ENCODE measurements at places on chromosomes 16 and 17.
A peak's percentile ranks its signal among the peaks of the same experiment; 100 is the strongest.

DNA sequence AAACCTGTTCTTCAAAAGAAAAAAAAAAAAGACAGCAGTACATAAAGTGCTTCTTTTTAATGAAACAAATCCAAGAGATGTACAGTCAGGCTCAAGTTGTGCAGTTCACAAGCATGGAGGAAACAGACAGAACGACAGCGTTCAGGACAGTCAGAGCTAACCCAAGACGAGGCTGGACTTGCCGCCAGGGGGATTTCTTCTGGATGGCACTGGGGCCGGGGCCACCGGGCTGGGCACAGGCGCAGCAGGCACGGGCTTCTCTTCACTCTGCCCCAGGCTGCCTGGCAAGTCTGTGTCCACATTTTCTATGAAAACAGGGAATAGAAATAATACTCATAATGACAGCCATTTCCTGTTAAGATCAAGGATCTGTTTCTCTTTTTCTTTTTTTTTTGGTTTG, 4.4 kb upstream of the NT5C start:
- no peak for DNase-seq

- DNase-seq = no peak
These were observed 28.5 kb upstream of the CREBBP start for GRCh38 chr16:3908951-3909437.

GRCh38 chr16:49377196-49377755, 3.7 kb downstream of the C16orf78 start:
- DNase-seq = no peak

GRCh38 chr17:46726206-46726605, 92.3 kb downstream of the WNT3 start:
- no peak for DNase-seq

- no peak for DNase-seq
These were observed 4.6 kb downstream of the PLCD3 start for GRCh38 chr17:45127548-45128300.

- no peak for DNase-seq
These were observed 131.9 kb upstream of the ZFHX3 start for GRCh38 chr16:73179705-73180331.

GRCh38 chr16:48201515-48202201, 42.4 kb upstream of the LONP2 start:
- no peak for DNase-seq

- no peak for DNase-seq
These were observed 30.2 kb upstream of the MRPS23 start for GRCh38 chr17:57880086-57880456.

GRCh38 chr17:27989046-27989445, 53.4 kb upstream of the NLK start:
- no peak for DNase-seq

GRCh38 chr17:43409131-43409530, 10.3 kb downstream of the ARL4D start:
- DNase-seq = no peak

- peak; percentile 78 for DNase-seq
These were observed 137.9 kb downstream of the CDH11 start for GRCh38 chr16:64983963-64984362.

- no peak for DNase-seq
These were observed 12.9 kb upstream of the CACNG4 start for GRCh38 chr17:66951605-66951953.

DNA sequence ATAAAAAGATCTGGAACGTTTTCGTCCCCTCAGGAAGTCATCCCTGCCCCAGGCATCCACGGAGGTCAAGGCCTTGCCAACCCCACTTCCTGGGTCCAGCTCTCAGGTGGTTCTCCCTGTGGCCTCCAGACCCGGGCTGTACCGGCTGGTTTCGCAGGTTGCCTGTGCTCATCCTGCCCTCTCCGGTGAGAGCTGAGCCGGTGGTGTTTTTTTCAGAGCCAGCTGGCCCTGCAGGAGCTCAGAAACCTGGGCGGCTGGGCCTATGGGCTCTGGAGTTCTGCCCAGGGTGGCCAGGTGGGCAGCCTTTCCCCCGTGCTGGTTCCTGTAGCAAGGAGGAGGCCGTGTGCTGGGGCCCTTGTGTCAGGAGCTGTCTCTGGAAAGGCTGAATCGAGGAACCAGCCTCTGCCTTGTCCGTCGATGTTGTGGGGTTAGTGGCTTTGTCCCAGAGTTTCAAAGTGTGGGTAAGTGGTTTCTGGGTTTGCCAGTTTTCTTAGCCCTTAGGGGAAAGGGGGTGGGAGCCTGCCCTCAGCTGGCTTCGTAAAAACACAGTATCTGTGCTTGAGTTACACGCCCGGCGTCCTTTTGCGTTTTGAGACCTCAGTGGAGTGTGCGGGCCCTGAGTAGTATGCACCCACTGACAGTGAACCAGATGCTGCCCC, 23.6 kb downstream of the C16orf90 start:
- DNase-seq = no peak

- DNase-seq = no peak
These were observed 928 bp downstream of the HBA1 start for GRCh38 chr16:177394-177822.

GRCh38 chr17:82151106-82151957, 53.3 kb upstream of the FASN start:
- DNase-seq = no peak

DNA sequence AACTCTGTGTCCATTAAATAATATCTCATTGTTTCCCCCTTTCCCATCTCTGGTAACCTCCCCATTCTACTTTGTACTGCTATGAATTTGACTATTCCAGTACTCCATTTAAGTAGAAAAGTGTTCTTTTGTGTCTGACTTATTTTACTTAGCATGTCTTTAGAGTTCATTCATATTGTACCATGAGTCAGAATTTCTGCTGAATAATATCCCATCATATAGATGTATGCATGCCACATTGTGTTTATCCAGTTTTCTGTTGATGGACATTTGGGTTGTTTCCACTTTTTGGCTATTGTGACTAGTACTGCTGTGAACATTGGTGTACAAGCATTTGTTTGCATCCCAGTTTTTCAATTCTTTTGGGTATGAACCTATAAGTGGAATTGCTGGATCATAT, 6.0 kb downstream of the PPM1D start:
- DNase-seq = no peak

- peak; percentile 23 for DNase-seq
These were observed 563 bp downstream of the ZNF771 start for GRCh38 chr16:30407804-30408534.

GRCh38 chr16:27515874-27516353, 33.8 kb downstream of the GTF3C1 start:
- peak; percentile 15 for DNase-seq

DNA sequence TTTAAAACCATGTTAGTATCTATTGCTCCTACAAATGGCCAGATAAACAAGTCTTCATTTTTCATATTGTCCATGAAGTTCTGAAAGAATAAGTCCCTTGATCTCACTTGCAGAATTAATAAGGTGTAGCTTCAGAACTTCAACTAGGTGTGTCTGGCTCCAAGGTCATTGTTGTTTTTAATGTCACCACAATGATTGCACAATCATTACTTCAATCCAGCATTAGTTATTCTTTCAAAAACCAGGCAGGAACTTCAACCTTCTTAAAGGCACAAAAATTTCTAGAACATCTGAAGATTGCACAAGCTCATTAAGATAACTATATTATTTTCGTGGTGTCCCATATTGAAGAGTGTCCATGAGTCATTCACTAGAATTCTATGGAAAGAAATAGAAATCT, 1386.4 kb downstream of the CDH11 start:
- no peak for DNase-seq

DNA sequence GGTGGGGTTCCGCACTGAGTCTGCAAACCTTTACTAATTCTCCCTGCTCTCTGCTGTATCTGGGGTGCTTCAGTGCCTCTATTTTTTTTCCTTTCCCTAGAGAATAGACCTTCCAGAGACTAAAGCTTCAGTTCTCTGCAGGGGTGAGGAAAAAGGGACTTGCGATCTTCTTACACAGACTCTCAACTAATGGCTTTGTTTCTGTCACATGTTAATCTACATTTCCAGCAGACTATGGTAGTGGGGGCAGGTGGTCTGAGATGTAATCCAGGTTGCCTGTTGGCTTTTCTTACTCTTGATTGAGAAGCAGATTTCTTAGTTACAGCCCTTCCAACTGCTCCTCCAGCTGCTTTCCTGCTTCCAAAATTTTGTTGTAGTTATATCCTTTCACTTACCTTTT, 229.0 kb upstream of the NLRP1 start:
- no peak for DNase-seq

GRCh38 chr17:17824119-17824782, 12.5 kb downstream of the SREBF1 start:
- no peak for DNase-seq

- no peak for DNase-seq
These were observed 207.0 kb upstream of the CACNG3 start for GRCh38 chr16:24049113-24049512.

- no peak for DNase-seq
These were observed 158.4 kb upstream of the IRX3 start for GRCh38 chr16:54444851-54445458.

DNA sequence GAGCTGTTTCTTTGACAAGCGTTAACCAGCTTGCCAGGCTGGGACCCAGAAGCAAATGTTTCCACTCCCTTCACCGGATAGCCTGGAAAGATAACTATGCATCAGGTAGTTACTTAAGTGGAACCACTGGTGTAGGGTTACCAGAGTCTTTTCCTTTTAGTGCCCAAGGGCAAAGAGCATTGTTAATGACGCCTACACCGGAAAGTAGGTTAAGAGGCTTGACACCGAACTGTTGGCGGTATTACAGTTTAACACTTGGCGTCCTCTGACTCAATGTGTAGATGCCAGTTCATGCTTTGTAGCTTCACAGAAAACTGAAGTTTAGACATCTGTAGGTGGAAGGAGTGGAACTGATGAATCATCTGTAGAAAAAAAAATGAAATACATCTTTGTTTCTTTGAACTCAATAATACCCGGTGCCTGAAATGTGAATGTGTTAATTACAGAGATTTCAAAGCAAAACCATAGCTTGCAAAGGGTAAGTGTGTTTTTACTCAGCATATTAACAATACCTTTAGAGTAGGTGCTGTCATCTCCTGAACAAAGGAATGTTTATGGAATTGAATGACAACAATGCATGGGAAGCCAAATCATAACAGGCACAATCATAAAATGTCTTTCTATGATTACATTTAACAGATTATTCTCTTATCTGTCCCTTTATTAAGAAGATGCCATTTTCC, 426.7 kb upstream of the SALL1 start:
- DNase-seq = no peak

DNA sequence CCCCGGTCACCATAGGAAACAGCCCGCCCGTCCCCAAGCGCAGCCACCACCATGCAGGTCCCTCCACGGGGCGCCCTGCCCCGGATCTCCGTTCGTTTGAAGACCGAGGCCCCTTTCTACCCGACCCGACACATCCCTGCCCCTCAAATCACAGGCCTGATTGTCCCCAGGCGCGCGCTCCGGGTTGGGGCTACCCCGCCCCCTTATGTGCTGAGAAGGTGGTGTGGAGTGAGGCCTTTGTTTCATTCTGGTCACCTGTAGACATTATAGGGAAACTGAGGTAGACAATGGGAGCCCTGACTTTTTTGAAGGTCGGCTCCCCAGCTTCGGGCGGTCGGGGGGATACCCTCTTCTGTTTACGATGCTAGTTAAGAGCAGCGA, 763 bp upstream of the ACTG1 start:
- peak; percentile 83 for DNase-seq

DNA sequence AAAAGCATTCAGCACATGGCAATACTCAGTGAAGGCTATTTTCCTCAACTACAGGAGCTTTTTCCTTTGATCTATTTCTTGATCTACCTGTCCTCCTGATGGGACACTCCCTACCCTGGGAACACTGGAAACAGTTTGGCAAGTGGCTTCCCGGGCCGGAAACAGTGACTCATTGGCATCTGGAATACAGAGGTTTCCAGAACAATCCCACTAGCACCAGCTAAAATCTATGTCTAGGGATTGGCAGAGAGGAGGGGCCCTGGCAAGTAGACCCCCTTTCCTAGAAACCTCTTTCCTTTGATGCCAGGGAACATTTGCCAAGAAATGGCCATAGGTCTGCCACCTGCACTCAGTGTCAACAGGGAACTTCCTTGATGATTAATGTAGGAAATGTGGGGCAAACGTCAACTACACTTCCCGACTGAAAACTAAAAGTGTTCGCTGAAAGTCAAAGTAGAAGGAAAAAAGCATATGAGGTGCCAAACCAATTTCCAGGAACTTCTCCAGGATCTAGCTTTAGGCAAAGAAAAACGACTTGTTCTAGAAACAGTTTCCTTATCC, 30.4 kb upstream of the FBXW10B start:
- peak; percentile 76 for DNase-seq

DNA sequence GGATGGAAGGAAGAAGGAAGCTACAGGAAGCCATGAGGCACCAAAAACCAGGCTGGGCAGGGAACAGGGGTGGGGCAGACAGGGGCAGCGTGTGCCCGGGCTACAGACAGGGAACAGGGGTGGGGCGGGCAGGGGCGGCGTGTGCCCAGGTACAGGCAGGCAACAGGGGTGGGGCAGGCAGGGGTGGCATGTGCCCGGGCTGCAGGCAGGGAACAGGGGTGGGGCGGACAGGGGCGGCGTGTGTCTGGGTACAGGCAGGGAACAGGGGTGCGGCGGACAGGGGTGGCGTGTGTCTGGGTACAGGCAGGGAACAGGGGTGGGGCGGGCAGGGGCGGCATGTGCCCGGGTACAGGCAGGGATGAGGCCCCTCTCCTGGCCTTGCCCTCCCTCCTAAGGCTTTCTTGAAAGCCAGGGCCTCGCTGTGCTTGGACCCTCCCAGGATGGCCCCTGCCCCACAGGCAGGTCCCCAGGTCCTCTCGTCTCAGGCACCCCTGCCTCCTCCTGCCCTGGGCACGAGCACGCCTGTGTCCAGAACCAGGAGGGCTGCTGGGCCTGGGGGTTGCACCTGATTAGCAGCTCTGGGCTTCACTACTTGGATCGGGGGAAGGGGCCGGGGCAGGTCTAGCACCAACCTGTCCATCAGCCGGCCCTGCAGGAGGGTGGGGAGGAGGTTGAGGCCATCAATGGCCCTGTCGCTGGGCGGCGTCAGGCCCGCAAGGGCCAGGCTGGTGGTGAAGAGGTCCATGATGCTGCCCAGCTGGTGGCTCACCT, 14.5 kb upstream of the APRT start:
- DNase-seq = no peak

DNA sequence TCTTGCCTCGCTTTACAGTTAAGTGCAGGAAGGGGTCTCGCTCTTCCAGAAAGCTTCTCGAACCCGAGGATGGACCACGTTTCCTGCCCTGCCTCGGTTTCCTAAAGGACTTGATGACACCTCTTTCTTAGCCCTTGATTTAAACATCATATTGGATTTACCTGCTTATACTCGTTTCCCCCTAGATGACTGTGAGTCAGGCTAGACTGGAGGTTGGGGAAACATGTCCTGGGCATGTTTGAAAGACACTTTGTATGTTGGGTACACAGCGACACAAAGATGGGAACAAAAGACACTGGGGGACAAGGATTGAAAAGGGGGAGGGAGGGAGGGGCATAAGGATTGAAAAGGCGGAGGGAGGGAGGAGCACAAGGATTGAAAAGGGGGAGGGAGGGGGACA, 30.0 kb downstream of the SDK2 start:
- DNase-seq = no peak
